Stromal cell of bone marrow (primary cell): ENCODE measurements at places on chromosomes 1 and 21.

GRCh38 chr1:220769205-220769604 is 17.5 kb upstream of the MTARC1 start:
- DNase-seq = no peak

GRCh38 chr1:180881806-180882509 is 30.7 kb upstream of the KIAA1614 start:
- peak; percentile 18 for DNase-seq

DNA sequence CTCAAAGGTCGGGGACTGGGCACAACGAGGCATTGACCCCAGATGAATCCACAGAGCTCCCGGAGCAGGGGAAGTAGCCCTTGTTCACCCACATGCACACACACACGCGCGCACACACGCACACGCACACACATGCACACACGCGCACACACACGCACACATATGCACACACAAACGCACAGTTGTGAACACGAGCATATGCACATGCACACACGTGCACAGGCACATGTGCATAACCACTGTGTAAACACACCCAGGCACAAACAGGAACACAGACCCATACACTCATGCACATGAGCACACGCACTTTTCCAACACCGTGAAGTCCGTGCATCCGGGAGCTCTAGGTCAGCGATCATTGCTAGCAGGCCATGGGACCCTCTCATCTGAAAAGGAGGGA is 176.8 kb upstream of the ARHGEF16 start:
- DNase-seq = no peak

GRCh38 chr1:192696082-192696481 is 60.1 kb downstream of the RGS13 start:
- DNase-seq = no peak

- DNase-seq = no peak
Measured at GRCh38 chr1:38578271-38578951, 281.2 kb downstream of the RRAGC start.

DNA sequence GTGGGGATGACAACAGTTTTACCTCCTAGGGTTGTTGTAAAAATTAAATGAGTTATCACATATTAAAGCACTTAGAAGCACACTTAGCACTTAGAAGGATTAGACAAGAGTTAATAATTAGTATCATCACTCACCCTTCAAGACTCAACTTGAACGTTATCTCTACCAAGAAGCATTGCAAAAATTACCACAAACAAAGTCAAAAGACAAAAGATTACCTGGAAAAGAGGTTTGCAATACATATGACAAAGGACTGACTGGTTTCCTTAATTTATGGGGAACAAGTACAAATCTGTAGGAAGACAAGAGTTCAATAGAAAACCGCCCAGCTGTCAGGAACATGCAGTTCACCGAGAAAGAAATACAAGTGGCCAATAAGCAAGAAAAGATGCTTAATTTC is 93.3 kb upstream of the ATP1A1 start:
- DNase-seq = no peak

DNA sequence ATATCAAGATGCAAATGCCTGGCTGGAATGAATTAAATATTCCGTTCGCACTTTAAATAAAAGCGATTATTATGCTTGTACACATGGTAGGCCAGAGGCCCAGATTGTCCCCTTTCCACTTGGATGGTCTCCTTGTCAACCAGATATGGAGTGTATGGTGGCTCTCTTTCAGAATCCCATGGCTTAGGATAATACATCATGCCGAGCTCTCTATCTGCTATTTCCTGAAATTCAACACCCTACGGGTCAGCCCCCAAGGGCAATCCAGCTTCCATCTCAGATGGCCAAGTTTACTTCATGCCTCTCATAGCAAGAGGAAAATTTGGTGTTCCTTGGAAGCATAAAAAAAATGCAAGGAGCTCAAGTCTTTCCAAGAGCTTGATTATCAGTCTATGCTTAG is 25.4 kb upstream of the FMO1 start:
- DNase-seq = no peak

GRCh38 chr1:34736692-34737091 is 18.2 kb upstream of the GJB5 start:
- DNase-seq = no peak

DNA sequence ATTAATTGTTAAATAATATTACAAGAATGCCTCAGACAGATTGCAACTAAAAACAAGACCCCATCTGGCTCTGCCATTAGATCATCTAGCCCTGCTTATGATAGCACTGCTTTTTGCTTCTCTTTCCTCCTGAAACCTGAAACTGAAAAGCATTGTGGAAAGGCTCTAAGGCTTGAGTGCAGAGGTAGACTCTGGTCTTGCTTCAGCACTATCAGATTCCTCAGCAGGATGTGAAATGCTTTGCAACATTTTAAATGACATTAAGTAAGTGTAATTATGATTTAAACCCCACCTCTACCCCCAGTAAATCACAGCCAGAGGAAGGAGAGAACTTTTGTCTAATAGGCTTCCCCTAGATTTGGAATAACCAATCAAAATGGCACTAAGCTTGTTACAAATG is 32.9 kb downstream of the PHC2 start:
- DNase-seq = no peak

GRCh38 chr21:44379991-44380865 is 26.8 kb downstream of the TRPM2 start:
- DNase-seq = no peak

DNA sequence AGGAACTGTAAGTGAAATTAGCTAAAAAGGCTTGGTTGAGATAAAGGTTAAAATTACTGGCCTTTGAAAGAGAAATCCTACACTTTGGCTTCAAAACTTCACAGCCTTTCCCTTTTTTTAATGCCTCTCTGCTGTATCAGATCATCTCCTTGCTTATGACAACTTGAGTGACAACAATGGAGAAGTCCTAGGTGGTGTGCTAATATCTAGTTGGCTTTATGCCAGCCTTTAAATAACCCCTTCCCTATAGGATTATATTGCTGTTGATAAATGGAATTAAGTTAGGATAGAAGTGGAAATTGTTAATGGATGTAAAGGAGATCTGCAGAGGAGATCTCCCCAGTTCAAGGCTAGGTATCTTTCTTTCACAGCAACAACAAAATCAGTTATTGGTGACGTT is 130.2 kb upstream of the ATP1B1 start:
- DNase-seq = no peak

DNA sequence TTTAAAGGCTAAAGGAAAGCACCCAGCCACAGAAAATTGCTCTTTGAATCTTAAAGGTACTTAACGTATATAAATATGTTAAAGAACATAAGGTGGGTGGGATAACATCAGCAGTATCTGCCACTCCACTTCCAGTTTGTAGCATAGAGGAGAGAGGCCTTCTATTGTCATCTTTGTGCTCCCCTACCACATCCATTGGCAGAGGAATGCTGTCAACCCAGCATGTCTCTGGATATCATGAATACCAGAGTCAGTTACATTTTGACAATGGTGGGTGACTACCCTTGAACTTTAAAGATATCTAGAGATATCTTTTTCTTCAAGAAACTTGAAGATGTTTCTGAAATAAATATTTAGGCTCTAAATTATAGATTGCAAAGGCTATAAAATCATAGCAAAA is 283.2 kb upstream of the LRRC7 start:
- no peak for DNase-seq

DNA sequence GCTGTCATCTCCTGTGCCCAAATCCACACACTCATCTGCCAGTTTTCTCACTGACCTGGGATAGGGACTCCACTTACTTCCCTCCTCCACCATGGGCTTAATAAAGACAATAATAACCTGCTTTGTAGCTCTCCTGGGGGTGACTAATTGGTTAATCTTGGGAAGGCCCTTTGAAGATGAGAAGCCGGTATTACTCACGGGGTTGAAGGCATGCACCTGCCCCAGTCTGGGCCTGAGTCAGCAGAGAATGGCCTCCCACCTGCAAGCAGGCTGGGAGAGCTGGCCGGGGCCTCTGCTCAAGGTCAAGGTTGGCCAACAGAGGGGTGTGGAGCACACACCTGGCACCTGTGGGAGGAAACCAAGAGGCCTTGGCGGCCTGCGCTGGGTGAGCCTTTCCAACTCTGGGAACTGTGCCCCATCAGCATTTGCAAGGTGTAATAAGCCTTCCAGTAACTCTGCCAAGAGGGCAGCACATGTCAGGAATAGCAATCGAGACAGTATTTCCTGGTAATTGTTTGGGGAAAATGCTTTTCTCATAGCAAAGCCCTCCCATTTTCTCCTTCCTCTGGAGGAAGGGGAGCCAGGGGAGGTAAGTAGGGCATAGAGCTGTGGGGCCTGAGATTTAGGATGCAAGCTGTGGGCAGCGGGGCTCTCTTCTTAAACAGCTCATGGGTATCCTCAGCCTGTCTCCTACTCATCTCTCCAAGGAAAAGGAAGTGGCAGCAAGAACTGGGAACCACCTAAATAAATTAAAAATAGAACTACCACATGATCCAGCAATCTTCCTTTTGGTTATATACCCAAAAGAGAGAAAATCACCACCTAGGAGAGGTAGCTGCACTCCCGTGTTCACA is 49.0 kb downstream of the TOMM20 start:
- DNase-seq = no peak

- no peak for DNase-seq
Measured at GRCh38 chr1:235595079-235595478, 54.5 kb downstream of the GNG4 start.

GRCh38 chr1:202684716-202685115 is 25.5 kb downstream of the SYT2 start:
- no peak for DNase-seq

DNA sequence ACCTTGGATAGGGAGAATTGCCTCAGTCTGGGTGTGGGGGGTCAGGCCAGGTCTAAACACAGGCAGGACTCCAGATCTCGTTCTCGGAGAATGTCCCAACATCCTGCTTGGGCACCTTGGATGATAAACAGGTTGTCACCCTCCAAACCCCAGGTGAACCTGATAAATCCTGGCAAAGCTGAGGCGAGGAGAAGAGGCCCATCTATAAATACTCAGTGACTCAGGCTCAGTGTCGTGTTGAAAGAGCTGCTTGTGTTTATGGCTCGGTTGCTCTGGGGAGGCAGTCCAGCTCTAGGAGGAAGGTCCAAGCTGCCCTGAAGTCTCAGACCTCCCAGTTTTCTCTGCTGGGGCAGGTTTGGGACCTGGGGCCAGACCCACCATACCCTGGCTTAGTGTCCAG is 15.8 kb upstream of the TRIM63 start:
- DNase-seq = peak; percentile 20

DNA sequence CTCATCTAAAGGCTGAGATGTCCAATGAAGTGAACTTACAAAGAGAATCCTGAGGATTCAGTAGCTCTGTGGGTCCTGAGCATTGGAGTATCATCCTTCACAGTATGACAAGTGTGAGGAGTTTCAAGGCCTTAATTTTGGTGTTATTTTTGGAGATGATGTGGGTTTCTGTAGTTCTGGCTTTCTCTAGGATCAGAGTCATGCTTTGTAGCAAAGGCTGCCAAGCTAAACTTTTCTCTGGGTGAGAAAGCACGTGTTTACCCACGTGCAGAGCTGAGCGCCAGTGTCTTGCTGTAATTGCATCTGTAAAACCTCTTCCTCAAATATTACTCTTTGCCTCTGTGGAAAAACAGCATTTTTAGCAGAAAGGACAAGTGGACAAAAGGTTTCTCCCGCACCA is 387.8 kb upstream of the LYPLAL1 start:
- DNase-seq = peak; percentile 90

DNA sequence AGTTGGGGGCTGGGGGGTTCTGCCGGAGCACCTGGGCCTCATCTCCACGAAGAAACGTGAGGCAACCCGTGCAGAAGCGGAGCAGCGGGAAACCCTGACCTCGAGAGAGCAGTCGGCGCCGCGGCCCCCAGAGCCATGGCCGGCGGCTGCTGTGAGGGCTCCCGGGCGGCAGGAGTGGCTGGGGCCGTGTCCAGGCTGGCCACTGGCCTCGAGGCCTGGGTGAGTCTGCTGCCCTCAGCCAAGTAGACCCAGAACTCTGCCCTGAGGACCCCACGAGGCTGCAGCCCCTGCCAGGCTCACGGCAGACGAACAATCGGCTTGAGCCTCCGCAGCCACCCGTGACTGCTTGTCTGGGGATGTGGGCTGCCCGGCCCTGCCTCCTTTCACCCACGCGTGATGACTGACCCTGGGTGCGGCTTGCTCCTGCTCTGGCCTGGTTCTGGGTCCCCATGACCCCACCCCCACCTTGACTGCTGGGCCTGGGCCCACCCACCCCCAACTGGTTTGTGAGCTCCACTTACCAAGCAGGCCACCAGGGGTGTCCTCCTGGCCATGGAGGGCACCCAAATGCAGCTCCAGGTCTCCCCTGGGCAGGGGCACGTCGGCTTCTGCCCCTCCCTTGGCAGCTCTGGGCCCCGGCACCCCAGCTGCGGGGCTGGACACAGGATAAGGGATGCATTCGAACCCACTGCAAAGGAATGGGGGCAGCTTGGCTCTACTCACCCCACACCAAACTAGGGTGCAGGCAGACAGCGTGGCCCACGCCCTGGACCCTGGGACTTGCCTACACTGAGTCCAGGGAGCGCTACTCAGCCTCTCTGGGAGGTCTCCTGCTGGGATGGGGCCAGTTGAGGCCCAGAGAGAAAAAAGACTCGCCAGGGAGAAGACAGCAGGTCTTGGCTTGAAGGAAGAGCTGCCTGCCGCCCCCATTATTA is 34.2 kb downstream of the MORN1 start:
- no peak for DNase-seq

DNA sequence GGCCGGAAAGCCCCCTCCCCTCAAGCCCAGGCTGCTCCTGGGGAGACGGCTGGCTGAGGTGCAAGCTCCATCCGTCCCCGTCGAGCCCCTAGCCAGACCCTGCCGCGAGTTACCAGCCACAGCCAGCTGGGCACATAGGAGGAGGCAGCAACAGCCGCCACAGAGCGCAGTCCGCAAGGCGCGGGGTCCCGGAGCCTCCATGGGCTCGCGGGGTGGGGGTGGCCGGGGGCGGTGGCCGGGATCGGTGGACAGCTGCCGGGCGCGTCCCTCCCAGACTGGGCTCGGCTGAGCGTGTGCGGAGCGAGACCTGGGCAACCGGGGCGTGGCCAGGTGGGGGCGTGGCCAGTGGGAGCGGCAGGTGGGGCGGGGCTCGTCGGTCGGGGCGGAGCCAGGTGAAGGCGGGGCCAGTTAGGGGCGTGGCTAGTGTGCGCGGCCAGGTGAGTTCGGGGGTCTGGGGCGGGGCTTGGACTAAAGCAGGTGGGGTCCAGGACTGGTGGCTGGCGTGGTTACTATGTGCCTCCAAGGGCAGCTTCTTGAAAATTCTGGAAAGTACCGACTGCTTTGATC is at the start of gene CD164L2:
TSS of gene CD164L2 (minus strand) at position 295 of the 567 bp plus-strand sequence. CDS start at position 201, 94 bp downstream.
- no peak for DNase-seq

DNA sequence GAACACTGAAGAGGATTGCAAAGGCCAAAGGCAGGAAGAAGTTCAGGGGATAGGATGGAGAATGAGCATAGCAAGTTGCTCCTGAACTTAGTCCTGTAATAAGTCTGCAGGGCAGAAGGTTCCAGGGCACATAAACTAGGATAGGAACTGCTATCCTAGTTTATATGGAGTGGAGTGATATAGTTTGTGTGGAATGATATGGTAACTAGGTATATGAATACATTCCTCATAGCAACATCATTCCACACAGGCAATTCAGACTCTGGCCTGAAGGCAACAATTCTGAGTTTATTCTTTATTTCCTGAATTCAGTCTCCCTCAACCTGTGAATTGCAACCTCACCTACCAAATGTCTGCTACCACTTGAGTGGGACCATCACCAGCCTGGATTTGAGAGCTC is 154.9 kb upstream of the GREM2 start:
- DNase-seq = no peak

- DNase-seq = no peak
Measured at GRCh38 chr21:34650861-34651431, 17.8 kb upstream of the CLIC6 start.

- DNase-seq = no peak
Measured at GRCh38 chr1:30048905-30049304, 674.5 kb downstream of the MATN1 start.

- no peak for DNase-seq
Measured at GRCh38 chr1:8866792-8867415, 11.6 kb downstream of the ENO1 start.

GRCh38 chr21:44932408-44933181 is 7.2 kb upstream of the SLX9 start:
- DNase-seq = no peak
